ENCODE measurements at places on chromosomes 5 and 9.

DNA sequence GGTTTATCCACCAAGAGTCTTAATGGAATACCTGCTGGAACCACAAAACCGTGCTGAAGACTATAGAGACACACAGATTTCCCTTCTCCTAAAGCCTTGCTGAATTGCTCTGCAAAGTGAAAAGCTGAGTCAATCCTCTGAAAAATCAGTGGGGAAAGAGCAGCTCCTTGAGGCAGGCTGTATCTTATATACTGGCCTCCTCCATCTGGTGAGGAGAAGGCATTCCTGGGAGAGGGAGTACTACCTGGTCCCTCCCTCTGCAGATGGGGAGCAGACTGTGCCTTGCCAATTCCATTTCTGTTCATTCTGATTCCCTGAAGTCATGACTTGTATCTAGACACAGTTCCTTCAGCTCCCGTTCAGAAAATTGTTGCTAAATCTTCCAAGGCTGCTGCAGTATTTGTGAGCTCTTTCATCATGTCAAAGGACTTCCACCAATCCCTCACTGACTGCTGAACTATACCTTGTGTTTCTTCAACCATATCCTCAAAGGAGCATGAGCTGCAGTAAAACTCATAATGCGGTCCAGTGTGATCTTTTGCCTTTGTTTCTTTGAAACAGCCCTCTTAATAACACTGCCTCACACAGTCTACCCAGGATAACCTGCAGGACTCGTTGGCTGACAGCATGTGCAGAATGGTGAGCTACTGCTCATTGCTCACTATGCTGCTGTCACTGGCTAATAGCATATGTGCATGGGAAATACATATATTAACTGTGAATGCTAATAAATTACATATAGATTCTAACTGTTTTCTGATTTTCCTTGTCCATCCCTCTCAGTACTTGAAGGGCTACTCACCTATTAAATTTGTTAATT, 84.5 kb downstream of the FOXD1 start:
- DNase-seq = peak; percentile 81

GRCh38 chr5:168227973-168228615, 63.4 kb upstream of the WWC1 start:
- peak; percentile 49 for DNase-seq

DNA sequence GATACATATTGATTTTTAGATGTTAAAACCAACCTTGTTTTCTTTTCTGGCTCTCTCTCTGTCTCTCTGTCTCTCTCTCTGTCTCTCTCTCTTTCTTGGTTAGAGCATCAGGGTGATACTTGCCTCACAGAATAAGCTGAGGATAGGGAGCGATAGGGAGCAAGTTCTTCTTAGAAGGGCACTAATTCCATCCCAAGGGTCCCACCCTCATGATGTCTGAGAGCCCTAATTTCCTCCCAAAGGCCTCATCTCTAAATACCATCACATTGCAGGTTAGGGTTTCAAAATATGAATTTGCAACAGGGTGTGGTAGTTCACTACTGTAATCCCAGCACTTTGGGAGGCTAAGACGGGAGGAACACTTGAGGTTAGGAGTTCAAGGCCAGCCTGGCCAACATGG, 4.8 kb upstream of the KIF3A start:
- no peak for DNase-seq

GRCh38 chr9:104322596-104322995, 181.5 kb upstream of the OR13F1 start:
- no peak for DNase-seq

DNA sequence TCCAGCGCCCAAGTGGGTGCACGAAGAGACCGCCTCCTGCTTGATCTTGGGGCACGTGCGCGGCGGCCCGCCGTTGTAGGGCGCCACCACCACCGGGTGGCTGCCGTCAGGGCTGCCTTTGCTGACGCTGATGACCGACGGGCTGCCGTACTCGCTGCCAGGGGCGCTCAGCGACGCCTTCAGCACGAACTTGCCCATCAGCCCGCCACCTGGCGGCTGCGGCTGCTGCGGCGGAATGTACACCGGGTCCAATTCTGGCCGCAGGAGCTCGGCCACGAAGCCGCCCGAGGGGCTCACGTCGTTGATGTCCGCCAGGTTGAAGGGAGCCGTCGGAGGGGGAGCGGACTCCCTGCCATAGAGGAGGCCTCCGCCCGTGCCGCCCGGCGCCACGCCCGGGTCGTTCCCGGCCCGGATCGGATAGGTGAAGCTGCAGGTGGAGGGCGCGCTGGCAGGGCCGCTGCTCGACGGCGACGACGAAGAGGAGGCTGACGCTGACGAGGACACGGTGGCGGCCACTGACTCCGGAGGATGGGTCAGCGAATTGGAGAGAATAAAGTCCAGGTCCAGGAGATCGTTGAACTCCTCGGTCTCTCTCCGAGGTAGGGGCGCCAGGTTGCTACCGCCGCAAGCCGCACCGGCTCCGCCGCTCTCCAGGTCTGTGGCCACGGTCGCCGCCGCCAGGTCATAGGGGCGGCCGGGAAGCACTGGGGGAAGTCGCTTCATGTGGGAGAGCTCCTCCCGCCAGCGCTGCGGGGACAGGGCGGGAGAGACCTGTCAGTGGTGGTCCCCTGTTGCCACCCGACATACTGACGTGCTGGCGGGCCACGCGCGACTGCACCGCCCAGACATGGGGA, 1.8 kb downstream of the KLF4 start:
- DNase-seq = peak; percentile 47

DNA sequence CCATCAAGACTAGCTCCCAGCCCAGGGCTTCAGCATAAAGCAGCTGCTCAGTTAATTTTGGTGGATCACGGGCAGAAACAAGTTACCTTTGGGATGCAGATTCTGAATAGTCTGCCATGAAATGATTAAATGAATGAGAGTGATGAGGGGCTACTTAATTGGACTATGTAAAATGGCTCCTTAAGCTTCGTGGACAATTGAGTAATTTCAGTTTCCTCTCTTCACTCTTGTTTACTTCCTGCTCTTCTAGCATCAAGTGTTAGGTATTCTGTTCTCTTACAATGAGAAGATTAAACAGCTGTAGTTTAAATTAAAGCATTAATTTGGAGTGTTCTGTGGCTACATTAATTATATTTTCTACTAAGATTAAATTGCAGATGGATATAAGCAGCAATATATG, 28.1 kb downstream of the PIK3R1 start:
- no peak for DNase-seq

DNA sequence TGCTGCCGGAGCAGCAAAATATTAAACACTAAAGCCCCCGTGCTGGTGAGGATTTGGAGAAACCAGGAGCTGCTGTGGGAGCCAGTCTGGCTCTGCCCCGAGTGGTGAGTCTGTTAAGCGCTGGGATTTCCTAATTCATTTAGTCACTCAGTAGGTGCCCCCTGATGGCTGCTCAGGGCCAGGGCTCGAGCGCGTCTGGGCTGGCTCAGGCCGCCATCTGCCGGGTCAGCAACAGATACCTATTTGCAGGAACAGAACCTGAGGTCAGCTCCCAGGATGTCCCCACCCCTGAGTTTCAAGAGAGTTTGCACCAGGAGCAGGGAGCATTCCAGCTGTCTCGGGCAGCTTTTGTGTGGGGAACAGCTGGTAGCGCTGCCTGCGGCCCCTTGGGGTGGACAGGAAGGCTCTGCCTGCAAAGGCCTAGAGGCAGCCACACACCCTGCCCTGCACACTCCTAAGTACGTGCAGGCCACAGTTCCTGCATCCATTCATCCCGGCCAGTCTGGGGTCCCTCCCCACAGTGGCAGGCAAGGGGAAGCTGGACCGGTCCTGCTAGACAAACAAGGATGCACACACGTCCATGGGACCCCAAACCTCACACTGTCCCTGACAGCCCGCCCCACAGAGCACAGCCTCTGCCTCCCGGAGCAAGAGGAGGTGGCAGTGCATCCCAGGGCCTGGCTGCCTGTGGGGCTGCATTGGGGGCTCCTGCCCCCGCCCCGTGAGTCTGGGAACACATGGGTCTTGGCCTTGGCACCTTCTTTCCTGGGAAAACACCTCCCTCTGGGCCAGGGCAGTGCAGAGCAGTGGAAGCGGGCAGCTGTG, 83.7 kb downstream of the ADAMTS2 start:
- peak; percentile 52 for DNase-seq

DNA sequence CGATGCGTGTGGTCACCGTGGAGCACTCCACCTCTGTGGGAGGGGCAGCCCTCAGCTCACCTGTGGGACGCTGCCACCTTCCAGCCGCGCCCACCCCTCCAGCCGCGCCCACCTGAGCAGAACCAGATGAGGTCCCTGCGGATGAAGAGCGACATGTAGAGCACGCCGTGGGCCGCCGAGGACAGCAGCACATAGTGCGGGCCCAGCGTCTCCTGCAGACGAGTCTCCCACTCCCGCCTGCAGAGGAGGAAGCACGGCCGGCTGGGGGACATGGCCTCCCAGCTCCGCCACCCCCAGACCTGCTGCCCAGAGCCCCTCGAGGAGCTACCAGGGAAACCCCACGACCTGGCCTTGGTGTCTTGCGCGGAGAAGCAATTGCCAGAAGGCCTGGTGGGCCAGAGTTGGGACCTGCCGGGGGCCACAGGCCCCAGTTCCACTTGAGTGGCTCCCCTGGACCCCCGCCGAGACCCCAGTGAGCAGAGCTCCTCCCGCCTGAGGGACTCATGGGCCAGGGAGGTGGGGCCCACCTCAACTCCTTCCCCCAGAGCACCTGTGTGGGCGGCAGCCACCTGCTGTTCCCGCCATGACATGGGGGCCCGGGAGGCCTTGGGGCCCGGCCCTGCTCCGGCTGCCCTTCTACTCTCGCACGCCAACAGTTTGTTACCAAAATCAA, 6.5 kb downstream of the INPP5E start:
- no peak for DNase-seq

DNA sequence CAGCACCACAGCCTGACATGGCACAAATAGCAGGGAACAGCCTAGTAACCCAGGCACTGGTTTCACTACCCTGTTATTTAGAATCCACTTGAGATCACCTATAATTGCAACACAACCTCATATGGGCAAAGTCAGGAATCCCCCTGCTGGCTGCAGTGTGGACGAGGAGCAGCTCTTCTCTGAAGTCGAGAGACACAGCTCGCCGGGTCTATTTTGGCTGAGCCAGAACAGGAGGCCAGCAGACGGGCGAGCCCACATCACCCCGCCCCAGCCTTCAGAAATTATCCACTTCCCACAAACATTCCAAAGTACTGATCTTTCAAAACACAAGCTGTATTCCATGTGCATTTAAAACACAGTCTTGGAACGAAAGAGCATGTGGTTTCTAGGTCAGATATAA, 179.0 kb downstream of the ROR2 start:
- peak; percentile 94 for DNase-seq

- no peak for DNase-seq
Observed at GRCh38 chr9:70962761-70963440, 158.5 kb downstream of the TRPM3 start.

DNA sequence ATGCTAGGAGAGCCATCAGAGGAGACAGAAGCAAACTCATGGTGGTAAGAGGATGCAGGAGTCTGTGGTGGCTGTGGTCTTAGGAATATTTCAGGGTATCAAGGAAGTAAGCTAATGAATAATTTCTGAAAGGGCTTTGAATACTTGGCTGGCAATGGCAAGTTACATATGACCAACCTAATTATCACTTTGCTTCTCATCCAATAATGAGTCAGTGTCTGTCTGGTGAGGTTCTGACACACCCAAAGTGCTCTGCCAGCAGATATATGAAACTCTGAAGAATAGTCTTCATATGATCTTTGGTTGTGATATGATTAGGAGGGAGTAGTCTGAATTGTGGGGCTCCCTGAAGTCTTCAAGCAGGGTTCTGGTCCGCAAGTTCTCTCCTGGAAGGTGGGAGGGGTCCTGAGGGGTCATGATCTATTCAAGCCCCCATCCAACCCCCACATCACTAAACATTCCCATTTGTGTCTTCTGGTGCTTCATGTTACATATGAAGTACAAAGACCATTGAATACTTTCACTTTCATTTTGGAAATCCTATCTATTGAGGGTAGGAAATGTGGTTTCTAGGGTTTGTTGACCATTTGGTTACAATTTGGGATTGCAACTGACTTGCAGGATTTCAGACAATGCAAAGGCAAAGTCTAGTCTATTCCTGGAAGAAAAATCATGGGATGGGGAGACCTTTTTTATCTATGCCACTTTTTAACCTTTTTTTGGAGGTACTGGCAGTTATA, 199.9 kb upstream of the CDKN2B start:
- DNase-seq = peak; percentile 49

- no peak for DNase-seq
Observed at GRCh38 chr5:82905986-82906385, 171.2 kb downstream of the TMEM167A start.

DNA sequence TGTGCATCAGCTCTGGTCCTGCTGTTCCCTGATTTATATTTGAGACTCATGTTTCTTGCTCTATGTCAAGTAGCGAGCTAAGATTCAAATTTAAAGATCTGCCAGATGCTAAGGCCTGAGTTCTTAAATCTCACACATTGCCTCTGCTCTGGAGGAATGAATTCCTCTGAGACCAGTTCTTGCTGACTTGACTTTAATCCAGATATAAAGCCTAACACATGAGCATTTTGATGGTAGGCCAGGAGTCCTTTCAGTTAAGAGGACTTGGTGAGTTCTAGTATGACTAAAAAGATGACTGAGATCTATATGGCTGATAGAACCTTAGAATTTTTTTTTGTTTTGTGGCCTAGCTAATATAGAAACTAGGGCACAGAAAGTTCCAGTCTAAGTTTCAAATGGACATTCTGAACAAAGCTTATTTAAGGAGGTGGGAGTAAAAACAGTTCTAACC, 1.3 kb upstream of the INIP start:
- DNase-seq = peak; percentile 20

GRCh38 chr5:73655521-73656160, 29.6 kb downstream of the ARHGEF28 start:
- DNase-seq = no peak

DNA sequence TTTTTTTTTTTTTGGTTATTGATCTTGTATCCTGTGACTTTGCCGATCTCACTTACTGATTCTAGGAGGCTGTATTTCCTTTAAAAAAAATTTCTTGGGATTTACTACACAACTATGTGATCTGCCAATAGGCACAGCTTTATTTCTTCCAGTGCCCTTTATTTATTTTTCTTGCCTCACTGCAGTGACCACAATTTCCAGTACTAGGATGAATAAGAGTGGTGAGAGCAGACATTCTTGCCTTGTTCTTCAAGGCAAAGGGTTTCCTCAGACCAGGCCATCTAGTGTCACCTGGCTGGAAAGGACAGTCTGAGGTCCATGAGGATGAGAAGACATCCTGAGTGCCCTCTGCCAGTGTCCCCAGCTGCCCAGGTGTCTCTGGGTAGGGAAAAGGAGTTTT, 265.4 kb downstream of the SPOCK1 start:
- no peak for DNase-seq

- peak; percentile 58 for DNase-seq
Observed at GRCh38 chr5:78345485-78345884, 14.9 kb upstream of the SCAMP1 start.

GRCh38 chr5:154881986-154882385, 23.6 kb downstream of the CNOT8 start:
- no peak for DNase-seq

- DNase-seq = no peak
Observed at GRCh38 chr9:130027533-130028365, 15.2 kb downstream of the FNBP1 start.

GRCh38 chr5:159319832-159320231, 10.5 kb downstream of the IL12B start:
- DNase-seq = no peak

DNA sequence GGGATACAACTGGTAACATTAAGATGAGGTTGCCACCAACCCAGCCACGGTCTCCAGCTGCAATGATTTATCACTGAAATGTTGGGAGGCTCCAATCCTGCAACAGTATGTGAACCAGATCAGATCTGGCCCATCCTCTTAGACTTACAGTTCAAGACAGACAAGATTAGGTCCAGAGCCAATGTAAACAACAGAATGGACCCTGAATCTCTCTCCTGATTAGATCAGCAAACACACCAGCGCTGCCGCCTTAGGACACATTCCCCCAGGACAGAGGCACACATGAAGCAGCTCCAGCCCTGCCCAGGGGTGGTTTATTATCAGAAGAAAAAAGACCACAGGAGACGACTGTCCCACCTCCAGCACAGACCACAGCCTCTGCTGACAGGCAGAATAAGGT, 82.1 kb downstream of the SLIT3 start:
- DNase-seq = no peak

Data from AG20443 (cell line).